ENCODE measurements at places on chromosomes 3 and 15. TPM values are rescaled to one million over a fixed set of nuclear protein-coding genes. Genes with fewer than 3 reads are reported as not detected.

Gene BUB1B
- total RNA-seq = 28.2 TPM

Gene CASR
- not detected for total RNA-seq

Gene DAZL
- not detected for total RNA-seq

Gene NR1I2
- total RNA-seq = not detected

Gene RNU6-1
- total RNA-seq = not detected

Gene STX19
- total RNA-seq = not detected

Gene RFX7
- total RNA-seq = 11.8 TPM

Gene VWA5B2
- 0.46 TPM for total RNA-seq

Gene CADM2
- 0.10 TPM for total RNA-seq

Gene DUOX1
- not detected for total RNA-seq

Gene COX5A
- total RNA-seq = 525 TPM

Gene EAF1
- 16.2 TPM for total RNA-seq

Gene GUCA1C
- not detected for total RNA-seq

Gene GOLGA8R
- total RNA-seq = 0.15 TPM

Gene SLCO3A1
- total RNA-seq = 21.5 TPM

Gene MST1R
- total RNA-seq = 5.4 TPM

Gene GPR171
- total RNA-seq = not detected

Gene CCDC39
- not detected for total RNA-seq

Gene TRIM42
- total RNA-seq = not detected

Gene COPB2
- total RNA-seq = 74.2 TPM

Gene FSTL1
- total RNA-seq = 69.0 TPM

Gene PLSCR1
- 43.0 TPM for total RNA-seq

Gene ADGRG7
- total RNA-seq = not detected

Gene TIGIT
- total RNA-seq = not detected

Gene RTP1
- not detected for total RNA-seq

Gene SCAMP5
- total RNA-seq = 14.2 TPM

Gene FHIT
- not detected for total RNA-seq

Gene C3orf49
- not detected for total RNA-seq
